ENCODE measurements at places on chromosomes 4 and X.

DNA sequence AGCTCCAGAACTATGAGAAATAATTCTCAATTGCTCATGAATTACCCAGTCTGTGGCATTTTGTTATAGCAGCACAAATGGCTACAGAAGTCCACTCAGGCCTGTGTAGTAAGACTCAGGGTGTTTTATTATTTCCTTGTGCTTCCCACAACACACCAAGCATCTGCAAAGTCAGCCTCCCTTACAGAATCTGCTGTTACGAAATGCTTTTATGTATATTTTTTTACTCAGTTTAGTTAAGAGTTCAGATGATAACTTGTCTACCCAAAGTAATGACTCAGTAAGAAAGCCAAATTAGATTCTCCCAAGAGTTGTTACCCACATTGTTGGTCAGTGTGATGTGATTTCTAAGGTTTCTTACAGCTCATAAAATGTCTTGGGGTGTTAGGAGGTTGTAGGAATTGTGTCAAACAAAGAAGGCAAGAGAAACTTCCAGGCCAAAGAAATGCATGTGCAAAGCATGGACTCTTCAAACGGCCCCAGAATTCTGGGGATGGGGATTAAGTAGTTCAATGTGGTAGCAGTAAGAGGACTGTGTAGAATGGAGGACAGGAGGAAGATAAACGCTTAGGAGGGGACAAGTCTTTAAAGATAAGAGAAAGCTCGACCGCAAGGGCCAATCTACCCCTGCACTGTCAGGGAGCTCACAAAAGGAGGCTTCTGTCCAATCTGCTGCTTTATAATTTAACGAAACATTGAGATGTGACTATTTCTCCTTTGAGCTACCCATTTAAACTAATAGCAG, 35.4 kb upstream of the TMEM184C start:
- no peak for DNase-seq

DNA sequence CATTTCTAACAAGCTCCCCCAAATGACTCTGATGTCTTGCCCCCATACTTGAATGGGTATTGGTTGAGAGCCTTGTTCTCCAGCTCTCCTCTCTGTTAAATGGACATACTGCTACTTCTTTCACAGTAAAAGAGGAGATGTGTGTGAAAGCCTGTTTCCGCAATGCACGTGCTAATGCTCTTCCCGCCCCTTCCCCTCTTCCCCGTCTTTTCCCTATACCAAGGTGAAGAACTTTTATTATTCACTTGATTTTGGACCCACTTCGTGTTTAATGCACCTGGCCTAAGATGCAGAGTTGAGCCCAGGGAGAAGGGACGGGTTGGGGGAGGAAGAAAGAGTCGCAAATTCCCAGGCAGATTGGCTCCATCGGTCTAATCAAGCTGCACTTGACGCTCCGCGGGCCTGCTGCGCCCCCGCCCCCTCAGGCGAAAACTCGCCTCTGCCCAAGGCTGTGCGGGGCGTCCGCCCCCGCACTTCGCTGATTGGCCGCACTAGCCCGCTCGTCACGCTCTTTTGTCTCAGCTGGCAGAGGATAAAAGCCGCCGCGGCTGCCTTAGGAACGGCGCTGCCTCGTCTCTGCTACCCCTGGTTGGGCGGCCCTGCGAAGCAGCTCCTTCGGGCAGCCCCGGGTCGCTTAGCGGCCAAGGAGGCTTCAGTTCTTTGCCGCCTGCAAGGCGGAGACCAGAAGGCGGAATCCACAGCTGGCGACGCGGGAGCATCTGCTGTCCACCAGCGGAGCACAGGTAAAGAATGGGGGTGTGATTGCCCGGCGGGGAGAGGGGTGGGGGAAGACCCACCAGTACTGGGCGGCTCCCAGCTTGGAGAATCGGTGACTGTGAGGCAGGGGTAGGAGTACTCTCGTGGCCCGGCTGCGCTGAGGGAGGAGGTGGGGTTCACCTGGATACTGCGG, at the start of gene ZCCHC12:
TSS of gene ZCCHC12 (plus strand) at position 562 of the 910 bp plus-strand sequence. CDS start 1,421 bp downstream, outside the sequence.
- no peak for DNase-seq

DNA sequence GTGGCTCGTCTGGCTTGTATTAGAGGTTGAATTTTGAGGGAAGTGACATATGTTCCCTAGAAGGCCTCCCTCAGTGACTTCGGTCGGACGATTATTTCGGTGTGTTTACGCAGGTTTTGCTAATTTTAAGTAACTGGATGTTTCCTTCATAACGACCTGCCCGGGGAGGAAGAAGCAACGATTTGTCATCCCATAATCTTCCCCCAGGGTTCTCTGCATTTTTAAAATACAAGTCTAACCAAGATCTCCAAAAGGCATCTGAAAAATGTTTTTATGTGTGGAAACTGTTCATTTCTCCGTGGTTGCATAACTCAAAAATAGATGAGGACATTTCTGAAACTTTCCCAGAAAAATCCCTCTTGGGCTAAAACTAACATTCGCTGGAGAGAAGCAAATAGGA, 195.4 kb downstream of the SHOX start:
- DNase-seq: peak; percentile 32

DNA sequence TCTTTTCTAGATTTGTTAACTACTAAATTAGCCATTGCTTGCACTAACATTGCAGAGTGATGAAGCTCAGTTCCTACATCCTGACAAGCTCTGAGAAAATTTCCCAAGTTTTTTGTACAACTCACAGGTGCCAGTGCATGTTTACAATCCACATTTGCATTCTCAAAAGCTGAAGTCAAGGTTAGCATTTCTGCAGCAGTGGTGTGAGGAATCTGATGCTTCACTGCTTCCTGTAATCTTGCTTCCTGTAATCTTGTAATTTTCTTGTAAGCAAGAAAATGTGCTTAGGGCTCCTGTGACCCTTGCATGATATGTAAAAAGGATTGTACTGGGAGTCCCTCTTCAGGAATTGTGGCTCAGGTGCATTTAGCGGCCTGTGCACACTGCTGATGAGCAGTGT, 207.4 kb upstream of the CXCL13 start:
- DNase-seq: no peak

- DNase-seq: no peak
Measured at GRCh38 chr4:119647558-119647957, 19.0 kb upstream of the PDE5A start.

GRCh38 chr4:101973361-101973760, 182.8 kb downstream of the BANK1 start:
- DNase-seq: no peak

GRCh38 chrX:103157496-103158316, 57.2 kb upstream of the BEX4 start:
- DNase-seq: no peak

- no peak for DNase-seq
Measured at GRCh38 chr4:4599481-4600275, 57.8 kb upstream of the STX18 start.

DNA sequence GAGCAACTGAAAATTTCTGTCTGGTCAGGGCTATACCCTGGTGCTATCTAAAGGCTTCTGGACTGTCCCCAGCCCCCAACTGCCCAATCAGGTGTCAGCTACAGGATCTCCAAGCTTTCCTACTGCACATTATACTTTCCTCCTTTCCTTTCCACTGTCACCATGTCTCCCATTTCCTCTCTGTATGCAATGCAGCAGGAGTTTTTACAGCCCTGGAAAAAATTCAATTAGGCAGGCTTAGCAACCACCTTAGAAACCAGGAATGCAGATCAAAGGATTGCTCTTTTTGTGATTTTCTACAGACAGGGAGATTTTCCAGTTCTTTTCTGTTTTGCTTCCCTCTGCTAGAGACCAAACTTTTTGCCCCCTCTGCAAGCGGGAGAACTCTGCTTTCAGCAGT, 6.0 kb upstream of the NAF1 start:
- DNase-seq: no peak

DNA sequence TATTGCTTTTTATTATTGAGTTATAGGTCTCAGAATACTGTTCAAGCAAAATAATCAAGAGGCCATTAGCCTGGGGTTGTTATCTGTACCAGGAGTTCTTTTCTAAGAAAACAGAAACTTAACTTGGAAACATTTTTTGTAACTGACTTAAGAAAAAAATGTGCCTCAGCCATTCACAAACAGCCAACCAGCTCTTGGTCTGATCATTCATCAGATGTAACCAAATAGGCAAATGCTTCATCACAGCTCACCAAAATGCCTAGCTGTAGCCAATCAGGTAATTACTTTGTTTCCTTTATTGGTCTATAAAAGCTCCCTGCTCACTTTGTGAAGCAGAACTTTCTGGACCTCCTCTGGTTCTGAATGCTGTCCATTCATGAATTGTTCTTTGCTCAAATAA, 387.7 kb downstream of the FAT4 start:
- DNase-seq: no peak

GRCh38 chrX:13167481-13168231, 123.2 kb upstream of the FAM9C start:
- DNase-seq: peak; percentile 21

GRCh38 chrX:129239371-129239770, 283.9 kb downstream of the SMARCA1 start:
- no peak for DNase-seq

DNA sequence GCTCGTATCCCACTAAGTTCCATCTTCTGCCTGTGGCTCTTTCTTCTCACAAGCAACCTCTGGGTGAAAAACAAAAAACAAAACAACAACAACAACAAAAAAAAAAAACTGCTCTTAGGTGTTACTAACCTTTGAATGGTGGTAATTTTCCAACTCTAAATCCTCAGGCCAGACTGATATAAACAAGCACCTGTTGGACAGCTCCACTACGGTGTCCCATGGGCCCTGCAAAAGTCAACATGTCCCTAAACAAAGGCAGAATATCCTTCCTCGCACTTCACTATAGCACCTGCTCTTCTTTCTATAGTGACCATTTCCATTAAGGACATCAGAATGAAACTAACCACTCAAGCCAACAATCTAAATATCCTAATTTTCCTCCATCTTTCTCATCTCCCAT, 54.6 kb upstream of the PARM1 start:
- DNase-seq: no peak

GRCh38 chr4:101289306-101289705, 58.0 kb downstream of the PPP3CA start:
- no peak for DNase-seq

DNA sequence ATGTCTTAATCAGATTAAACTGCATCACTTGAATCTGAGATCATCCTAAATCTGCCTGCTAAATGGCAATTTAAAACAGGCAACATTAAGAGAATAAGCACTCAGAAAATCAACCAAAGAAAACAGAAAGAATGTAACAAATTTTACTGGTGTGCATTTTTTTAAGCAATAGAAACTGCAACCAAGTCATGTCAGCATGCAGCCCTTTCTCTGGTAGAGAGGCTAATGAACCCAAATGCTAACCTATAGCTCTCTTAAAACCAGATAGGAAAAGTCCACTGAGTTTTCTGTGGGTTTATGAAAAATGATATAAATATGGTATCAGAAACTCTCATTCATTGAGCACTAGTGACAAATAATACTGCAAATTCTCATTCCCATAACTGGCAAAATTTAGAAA, 35.6 kb downstream of the COL25A1 start:
- no peak for DNase-seq

- no peak for DNase-seq
Measured at GRCh38 chr4:174358410-174358809, 74.7 kb downstream of the CEP44 start.

- no peak for DNase-seq
Measured at GRCh38 chr4:66855956-66856355, 689.3 kb downstream of the CENPC start.

DNA sequence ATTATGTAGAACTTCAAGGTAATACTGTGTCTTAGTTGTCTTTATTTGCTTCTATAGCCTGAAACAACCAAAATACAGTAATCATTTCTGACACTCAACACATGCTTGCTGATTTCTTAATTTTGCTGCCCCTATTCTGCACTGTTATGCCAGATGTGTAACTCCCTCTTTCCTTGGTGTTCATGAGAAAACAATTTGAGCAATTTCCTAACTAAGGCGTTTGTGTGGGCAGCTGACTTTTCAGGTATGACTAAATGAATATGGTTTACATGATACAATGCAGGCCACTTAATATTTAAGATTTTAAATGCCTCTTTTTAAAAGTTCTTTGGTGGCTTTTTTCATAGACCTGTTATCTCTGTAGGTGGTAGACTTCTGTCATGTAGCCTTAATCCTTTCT, 46.1 kb upstream of the CENPE start:
- no peak for DNase-seq

- DNase-seq: no peak
Measured at GRCh38 chr4:47974566-47974965, 41.9 kb downstream of the CNGA1 start.

GRCh38 chr4:180189666-180190065, 2053.5 kb upstream of the TENM3 start:
- DNase-seq: no peak

- DNase-seq: no peak
Measured at GRCh38 chrX:22351966-22352365, 79.3 kb downstream of the CBLL2 start.

- no peak for DNase-seq
Measured at GRCh38 chrX:136783159-136783558, 2.4 kb upstream of the ARHGEF6 start.

- no peak for DNase-seq
Measured at GRCh38 chr4:22488106-22488505, 27.8 kb downstream of the ADGRA3 start.

DNA sequence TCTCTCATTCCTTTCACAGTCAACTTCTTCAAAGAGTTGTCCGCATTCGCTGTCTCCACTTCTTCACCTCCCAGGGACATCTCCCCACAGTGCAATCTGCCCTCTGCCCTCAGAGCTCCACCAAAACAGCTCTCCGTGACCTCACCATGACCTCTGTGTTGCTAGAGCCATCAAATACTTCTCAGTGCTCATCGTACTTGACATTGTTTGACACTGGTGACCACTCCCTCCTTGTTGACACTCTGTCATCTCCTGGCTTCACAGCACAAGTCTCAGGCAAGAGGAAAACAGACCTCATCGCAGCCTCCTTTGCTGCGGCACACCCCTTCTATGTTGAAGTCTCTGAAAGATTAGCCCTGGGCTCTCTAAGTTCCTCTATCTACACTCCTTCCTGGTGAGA, 90.5 kb upstream of the CCDC160 start:
- no peak for DNase-seq

GRCh38 chr4:183343730-183344129, 21.5 kb upstream of the CLDN24 start:
- no peak for DNase-seq

DNA sequence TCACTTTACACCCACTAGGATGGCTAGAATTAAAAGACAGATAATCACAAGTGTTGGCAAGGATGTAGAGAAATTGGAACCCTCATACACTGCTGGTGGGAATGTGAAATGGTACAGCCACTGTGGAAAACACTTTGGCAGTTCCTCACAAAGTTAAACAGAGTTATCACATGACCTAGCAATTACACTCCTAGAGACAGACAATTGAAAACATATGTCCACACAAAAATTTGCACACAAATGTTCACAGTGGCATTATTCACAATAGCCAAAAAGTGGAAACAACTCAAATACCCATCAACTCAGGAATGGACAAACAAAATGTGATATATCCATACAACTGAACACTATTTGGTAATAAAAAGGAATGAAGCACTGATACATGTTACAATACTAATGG, 5.7 kb downstream of the ZNF280C start:
- peak; percentile 12 for DNase-seq

- no peak for DNase-seq
Measured at GRCh38 chrX:50002067-50002714, 79.8 kb downstream of the CLCN5 start.

GRCh38 chrX:132077912-132078311, 49.9 kb downstream of the FRMD7 start:
- no peak for DNase-seq
